ENCODE measurements at places on chromosomes 13 and 19. TPM values are rescaled to one million over a fixed set of nuclear protein-coding genes. Genes with fewer than 3 reads are reported as not detected.

DNA sequence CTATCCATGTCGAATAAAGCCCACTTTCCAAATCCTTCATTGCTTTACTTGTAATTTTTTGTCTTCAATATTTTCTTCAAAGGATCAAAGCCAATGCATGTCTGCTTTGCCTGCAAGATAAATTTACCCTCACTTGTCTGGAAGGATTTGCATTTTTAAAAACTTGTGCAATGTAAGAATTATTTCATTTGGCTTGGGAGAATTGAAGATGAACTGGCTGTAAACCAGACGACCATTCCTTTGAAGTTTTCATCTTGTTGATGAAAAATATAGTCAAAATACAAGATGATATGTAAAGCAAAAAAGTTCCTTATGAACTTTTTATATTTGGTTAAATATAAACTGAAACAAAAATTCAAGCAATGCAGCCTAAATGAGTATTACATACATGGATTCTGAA lies 225.0 kb downstream of the SLITRK1 start:
- no peak for DNase-seq
- H3K27ac ChIP-seq: no peak overlapping the region
- no peak overlapping the region for H3K4me3 ChIP-seq
- no peaks in the 10 kb centered on the region for H3K27me3 ChIP-seq

CASP14 gene
- total RNA-seq: not detected

METTL21C gene
- not detected for total RNA-seq

GRCh38 chr13:111950697-111951096 lies 116.3 kb upstream of the SOX1 start:
- no peaks in the 10 kb centered on the region for H3K36me3 ChIP-seq
- H3K4me1 ChIP-seq: no peaks in the 10 kb centered on the region
- no peaks in the 10 kb centered on the region for H3K27me3 ChIP-seq
- H3K27ac ChIP-seq: no peak overlapping the region
- no peak for DNase-seq
- H3K4me3 ChIP-seq: no peak overlapping the region

USE1 gene
- total RNA-seq: 29.8 TPM

ATXN8OS gene
- not detected for total RNA-seq

DNA sequence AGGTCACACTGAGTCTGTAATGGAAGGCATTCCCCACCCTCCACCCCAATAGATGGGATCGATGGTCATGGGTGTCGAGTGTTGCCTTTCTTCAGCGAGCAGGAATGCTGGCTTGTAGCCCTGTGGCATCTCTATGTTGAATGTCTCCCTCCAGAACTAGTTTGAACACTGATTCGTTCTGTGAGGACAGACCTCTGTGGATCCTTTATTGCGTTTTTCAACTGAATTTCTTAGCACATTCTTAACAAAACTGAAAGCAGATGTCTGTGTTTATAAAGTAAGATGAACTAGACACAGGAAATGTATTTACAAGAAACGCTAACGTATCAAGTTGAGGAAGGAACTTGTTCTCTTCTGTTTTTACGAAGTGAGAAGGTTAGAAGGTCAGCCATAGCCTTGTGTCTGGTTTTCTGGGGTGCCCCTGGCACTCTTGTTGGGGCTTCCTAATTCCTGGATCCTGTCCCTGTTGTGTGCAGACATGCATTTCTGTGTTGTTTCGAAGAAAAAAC lies 36.8 kb upstream of the TM9SF2 start:
- peaks cover 6% of the 10 kb centered on the region for H3K27me3 ChIP-seq
- peak; percentile 68 for DNase-seq
- peak overlapping the region; percentile 58 for H3K4me3 ChIP-seq
- H3K27ac ChIP-seq: peak overlapping the region; percentile 90
- H3K4me1 ChIP-seq: peaks cover 25% of the 10 kb centered on the region

GPR4 gene
- total RNA-seq: not detected

DNA sequence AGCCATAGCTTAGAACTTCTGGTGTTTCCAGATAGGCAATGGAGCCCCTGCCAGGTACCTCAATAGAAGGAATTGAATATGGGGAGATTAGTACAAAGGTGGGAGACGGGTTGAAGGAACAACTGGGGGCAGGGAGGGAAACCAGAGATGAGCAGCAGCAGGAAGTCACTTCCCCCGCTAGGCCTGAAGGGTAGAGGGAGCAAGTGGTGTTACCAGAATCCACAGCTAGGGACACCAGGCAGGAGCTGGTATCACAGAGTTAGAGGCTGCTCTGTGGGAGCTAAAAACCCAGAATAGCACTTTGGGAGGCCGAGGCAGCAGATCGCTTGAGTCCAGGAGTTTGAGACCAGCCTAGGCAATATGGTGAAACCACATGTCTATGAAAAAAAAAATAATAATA lies 15.3 kb upstream of the HNRNPUL1 start:
- no peak overlapping the region for H3K4me3 ChIP-seq
- no peak overlapping the region for H3K27ac ChIP-seq
- H3K36me3 ChIP-seq: no peaks in the 10 kb centered on the region
- peaks cover 4% of the 10 kb centered on the region for H3K27me3 ChIP-seq

DNA sequence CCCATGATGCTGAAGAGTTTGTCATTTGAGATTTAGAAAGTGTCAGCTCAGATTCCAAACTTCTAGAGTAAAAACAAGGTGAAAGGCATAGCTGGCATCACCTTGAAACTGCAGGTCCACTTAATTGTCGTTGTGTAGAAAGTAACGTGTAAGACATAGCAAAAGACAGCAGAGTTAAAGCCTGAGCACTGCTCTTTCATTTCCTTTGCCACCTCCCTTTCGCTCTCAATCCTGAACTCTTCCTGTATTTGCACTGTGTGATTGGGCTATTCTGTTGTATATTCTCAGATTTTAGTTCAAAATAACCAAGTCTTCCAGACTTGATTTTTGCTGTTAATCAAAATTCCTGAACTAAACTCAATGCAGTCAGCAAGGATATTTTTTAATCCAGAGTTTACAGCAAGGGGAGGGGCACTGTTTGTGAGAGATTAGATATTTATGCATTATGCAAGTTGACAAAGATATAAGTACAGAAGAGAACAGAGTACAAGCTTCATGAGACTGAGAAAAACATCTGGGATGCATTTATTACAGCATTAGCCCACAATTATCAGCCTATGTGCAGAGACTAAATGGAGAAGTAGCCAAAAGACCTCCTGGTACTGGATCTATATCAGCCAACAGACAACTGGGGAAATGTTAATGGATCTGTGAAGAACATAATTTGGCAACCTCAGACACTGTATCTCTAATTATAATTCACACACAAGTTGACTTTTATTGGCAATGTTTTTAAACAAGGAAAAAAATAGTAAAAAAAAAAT lies 328.6 kb downstream of the SUCLA2 start:
- no peaks in the 10 kb centered on the region for H3K36me3 ChIP-seq
- H3K27ac ChIP-seq: no peak overlapping the region
- no peak overlapping the region for H3K4me3 ChIP-seq

DNA sequence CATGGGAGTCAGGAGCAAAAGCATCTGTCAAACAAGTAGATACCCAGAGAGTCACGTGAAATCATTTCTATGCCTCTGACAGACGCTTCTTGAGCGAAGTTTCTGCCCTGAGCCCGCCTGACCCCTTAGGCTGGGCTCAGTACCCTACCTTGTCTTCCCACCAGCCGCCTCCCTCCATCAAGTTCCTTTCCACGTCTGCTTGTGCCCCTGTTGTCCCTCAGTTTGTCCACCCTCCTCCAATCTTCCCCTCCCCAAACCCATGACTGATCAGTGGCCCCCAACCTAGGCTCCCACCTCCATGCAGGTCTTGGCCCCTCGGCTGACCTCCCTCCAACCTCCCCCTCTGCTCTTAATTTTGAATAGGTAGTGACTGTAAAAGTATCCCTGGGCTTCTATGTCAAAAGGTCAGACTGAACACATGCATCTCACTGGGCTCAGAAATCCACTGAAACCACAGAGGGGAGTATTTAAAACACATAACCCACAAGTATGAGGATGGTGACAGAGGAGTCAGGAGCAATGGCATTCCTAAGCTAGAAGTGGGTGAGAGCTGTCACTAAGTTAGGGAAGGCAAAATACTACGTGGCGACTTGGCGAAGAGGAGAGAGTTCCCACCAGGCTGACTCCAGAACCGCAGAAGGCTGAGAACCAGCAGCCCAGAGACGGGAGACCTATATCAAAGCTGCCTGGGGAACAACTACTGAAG lies 1.7 kb upstream of the ZNF446 start:
- H3K27me3 ChIP-seq: no peaks in the 10 kb centered on the region
- DNase-seq: no peak
- H3K27ac ChIP-seq: peak overlapping the region; percentile 6
- peaks cover 30% of the 10 kb centered on the region for H3K36me3 ChIP-seq

PCDH8 gene
- total RNA-seq: not detected

GRCh38 chr13:36769545-36769944 lies 49.5 kb upstream of the RFXAP start:
- no peaks in the 10 kb centered on the region for H3K4me1 ChIP-seq
- H3K27ac ChIP-seq: no peak overlapping the region
- H3K36me3 ChIP-seq: no peaks in the 10 kb centered on the region
- H3K27me3 ChIP-seq: peaks cover 6% of the 10 kb centered on the region

- H3K4me3 ChIP-seq: no peak overlapping the region
- H3K4me1 ChIP-seq: no peaks in the 10 kb centered on the region
- no peaks in the 10 kb centered on the region for H3K36me3 ChIP-seq
- H3K27me3 ChIP-seq: no peaks in the 10 kb centered on the region
- no peak overlapping the region for H3K27ac ChIP-seq
Measured at GRCh38 chr13:66899955-66900354, 330.2 kb downstream of the PCDH9 start.

DNA sequence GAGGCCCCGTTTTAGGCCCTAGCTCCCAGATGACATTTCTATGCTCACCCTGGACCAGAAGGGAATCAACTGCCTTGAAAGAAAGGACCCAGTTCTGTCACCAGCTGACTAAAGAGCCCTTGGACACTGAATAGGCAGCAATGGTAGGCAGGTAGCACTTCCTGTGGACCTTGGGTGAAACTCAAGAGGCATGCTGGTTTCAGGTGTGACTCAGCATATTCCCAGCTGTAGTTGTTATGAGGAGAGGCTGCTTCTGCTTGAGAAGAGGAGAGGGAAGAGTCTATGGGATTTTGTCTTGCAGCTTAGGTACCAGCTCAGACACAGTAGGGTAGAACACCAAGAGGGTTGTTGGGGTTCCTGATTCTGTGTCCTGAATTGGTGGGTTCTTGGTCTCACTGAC lies 37.9 kb upstream of the HTR2A start:
- H3K27me3 ChIP-seq: no peaks in the 10 kb centered on the region
- H3K36me3 ChIP-seq: no peaks in the 10 kb centered on the region
- no peaks in the 10 kb centered on the region for H3K4me1 ChIP-seq
- no peak overlapping the region for H3K27ac ChIP-seq
- no peak for DNase-seq
- no peak overlapping the region for H3K4me3 ChIP-seq

DNA sequence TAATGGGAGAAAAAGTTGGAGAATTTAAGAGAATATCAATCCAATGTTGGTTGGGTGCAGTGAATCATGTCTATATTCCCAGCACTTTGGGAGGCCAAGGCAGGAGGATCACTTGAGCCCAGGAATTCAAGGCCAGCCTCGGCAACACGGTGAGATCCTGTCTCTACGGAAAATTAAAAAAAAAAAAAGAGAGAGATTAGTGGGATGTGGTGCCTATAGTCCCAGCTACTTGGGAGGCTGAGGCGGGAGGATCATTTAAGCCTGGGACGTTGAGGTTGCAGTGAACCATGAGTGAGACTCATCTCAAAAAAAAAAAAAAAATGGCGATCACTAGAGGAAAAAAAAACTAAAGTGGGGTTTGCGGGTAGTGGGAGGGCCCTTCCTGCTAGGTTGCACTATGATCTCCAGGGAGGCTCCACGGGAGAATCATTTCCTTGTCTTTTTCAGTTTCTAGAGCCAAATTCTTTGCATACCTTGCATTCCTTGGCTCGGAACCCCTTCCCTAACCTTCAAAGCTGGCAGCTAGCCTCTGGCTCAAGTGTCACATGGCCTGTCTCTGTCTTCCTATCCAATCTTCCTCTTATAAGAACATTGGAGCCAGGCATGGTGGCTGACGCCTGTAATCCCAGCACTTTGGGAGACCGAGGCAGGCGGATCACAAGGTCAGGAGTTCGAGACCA lies 5.8 kb upstream of the ERCC2 start:
- H3K4me1 ChIP-seq: no peaks in the 10 kb centered on the region
- H3K4me3 ChIP-seq: no peak overlapping the region
- H3K36me3 ChIP-seq: no peaks in the 10 kb centered on the region
- no peaks in the 10 kb centered on the region for H3K27me3 ChIP-seq

- DNase-seq: no peak
- H3K4me1 ChIP-seq: no peaks in the 10 kb centered on the region
- H3K27ac ChIP-seq: no peak overlapping the region
- no peaks in the 10 kb centered on the region for H3K36me3 ChIP-seq
- no peaks in the 10 kb centered on the region for H3K27me3 ChIP-seq
Measured at GRCh38 chr13:98295371-98295770, 118.3 kb upstream of the RNF113B start.

- H3K4me1 ChIP-seq: peaks cover 25% of the 10 kb centered on the region
- peak overlapping the region; percentile 90 for H3K4me3 ChIP-seq
- peaks cover 37% of the 10 kb centered on the region for H3K36me3 ChIP-seq
- H3K27ac ChIP-seq: peak overlapping the region; percentile 95
- DNase-seq: no peak
- H3K27me3 ChIP-seq: no peaks in the 10 kb centered on the region
Measured at GRCh38 chr19:39996218-39996810, 546 bp upstream of the ZNF546 start.

SHANK1 gene
- not detected for total RNA-seq

GRCh38 chr19:52786078-52786463 lies 520 bp downstream of the ZNF600 start:
- peak overlapping the region; percentile 79 for H3K27ac ChIP-seq
- H3K27me3 ChIP-seq: no peaks in the 10 kb centered on the region
- peaks cover 44% of the 10 kb centered on the region for H3K36me3 ChIP-seq
- no peak for DNase-seq
- peak overlapping the region; percentile 92 for H3K4me3 ChIP-seq

GRCh38 chr13:73535341-73535740 lies 476.5 kb downstream of the KLF5 start:
- H3K4me1 ChIP-seq: no peaks in the 10 kb centered on the region
- no peak overlapping the region for H3K4me3 ChIP-seq
- no peaks in the 10 kb centered on the region for H3K36me3 ChIP-seq

GRCh38 chr19:29671393-29672160 lies 6.3 kb downstream of the PLEKHF1 start:
- H3K27ac ChIP-seq: peak overlapping the region; percentile 95
- no peaks in the 10 kb centered on the region for H3K27me3 ChIP-seq
- H3K4me3 ChIP-seq: peak overlapping the region; percentile 95

DNA sequence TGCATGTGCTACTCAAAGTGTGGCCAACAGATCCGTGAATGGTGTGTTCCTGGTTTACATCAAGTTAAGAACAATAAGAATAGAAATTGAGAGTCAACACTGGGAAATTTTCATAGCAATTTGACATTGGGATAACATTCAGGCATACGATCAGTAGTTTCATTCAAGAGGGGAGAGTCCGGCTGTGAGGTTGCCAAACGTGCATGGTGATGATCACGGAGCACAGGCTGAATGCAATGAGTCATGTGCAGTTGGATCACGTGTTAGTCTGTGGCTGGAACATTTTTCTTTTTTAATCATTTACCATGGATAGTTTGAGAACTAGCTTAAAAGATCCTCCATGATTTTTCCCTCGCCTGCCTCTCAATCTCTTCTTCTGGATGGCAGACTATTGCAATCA lies 2.5 kb upstream of the DCT start:
- H3K4me1 ChIP-seq: no peaks in the 10 kb centered on the region
- no peak overlapping the region for H3K27ac ChIP-seq
- no peaks in the 10 kb centered on the region for H3K36me3 ChIP-seq
- no peak for DNase-seq

All from activated CD4-positive, alpha-beta T cell treated with anti-CD3 and anti-CD28 coated beads, Interleukin-2, amount 10 ng/mL, durations not matched to agents 24 days and 14 days (primary cell).